ENCODE measurements at places on chromosomes 5 and 9. TPM values are rescaled to one million over a fixed set of nuclear protein-coding genes. Genes with fewer than 3 reads are reported as not detected.

DNA sequence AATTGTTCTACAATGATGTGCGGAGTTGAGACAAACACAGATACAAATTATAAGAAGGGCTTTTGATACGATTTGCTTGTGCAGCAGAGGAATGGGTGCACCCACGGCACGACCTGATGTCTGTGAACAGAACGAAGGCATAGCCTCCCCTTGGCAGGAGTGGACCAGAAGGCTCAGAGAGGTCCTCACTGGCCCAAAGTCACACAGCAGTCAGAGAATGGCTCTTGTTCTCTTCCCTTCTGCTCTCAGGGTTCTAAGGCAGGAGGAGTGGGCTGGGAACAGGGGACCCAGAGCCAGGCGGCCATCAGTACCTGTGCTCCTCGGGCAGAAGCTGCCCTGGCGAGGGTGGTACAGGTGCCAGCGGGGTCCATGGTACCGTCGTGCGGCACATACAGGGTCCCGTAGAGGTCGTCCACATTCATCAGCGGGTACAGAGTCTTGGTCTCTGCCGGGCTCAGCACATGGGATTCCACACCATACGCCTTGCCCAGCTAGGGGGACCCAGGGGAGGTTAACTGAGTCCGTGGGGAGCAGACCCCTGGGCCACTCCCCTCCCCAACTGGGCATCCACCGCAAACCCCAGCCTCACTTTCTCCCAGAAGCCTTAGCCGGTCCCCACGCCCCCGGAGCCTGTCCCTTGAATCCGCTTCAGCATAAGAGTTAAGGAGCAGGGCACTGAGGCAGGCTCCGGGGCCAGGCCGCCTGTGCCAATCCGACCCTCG is 7.0 kb downstream of the SARDH start:
- no peak for DNase-seq

DNA sequence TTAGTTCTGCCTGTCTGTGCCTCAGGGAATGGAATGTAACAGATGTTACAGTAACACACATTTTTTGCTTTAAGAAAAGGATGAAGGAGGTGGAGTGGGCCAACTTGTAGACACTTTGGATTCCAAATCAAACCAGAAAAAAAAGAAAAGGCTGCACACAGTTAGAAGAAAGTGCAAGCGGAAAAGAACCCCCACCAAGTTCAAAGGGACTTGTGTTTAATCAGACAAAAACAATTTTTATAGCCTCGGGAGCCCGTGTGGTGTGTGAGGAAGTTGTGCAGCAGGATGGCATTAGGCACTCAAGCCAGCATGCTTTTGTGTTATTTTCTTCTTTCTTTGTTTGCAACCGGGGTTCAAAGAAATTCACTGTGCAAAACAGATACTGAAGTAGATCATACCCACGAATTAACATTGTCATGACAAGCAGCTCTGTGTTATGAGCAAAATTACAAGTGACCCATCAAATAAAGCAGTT is 189.5 kb downstream of the SEMA5A start:
- DNase-seq, result no peak

DNA sequence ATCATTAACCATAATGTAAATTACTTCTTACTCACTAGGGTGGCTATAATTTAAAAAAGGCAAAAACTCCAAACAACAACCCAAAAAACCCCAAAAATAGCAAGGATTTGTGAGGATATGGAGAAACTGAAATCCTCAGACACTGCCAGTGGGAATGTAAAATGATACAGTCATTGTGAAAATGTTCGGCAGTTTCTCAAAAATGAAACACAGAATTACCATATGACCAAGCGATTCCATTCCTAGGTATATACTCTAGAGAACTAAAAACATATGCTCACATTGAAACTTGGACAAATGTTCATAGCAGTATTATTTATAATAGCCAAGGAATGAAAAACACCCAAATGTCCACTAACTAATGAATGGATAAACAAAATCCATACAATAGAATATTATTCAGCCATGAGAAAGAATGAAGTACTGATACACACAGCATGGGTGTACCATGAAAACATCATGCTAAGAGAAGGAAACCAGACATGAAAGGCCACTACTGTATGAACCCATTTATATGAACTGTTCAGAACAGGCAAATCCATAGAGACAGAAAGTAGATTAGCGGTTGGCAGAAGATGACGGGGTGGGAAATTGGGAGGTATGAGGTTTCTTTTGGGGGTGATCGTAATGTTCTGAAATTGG is 119.1 kb downstream of the MAPKAP1 start:
- DNase-seq, result no peak

DNA sequence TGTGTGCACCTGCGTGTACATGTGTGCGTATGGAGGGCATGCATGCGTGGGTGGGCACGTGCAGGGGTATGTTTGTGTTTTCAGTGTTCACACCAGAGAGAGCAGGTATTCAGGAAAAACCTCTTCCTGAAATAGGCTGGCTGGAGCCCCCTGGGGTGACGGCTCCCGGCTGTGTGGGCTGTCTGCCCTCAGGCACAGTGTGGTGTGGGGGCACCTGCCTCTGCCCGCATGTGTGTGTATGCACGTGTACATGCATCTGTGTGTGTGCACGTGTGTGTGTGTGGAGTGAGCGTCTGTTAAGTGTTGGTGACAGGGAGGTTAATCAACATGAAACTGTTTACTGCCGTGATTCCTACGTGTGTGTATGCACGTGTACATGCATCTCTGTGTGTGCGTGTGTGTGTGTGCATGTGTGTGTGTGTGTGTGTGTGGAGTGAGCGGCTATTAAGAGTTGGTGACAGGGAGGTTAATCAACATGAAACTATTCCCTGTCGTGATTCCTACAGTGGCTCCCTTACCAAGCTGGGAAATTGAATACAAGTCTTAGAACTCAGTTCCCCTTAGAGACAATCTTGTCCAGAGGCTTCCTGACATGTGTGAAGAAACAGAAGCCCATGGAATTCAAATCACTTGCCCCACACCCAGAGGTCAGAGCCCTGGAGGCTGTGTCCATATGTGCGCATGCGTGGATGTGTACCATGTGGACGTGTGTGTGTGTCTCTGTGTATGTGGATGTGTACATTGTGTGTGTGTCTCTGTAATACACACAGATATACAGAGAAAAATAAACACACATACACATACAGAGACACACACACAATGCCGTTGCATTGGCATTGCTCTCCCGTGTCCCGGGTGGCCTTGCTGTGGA is 372.4 kb upstream of the IRX4 start:
- DNase-seq, result no peak

GRCh38 chr5:132812781-132813598 is at the start of gene SOWAHA:
Gene SOWAHA, plus strand, starts transcription at chr5:132813302. Its CDS starts 320 bp downstream, at chr5:132813622.
- DNase-seq, result no peak

DNA sequence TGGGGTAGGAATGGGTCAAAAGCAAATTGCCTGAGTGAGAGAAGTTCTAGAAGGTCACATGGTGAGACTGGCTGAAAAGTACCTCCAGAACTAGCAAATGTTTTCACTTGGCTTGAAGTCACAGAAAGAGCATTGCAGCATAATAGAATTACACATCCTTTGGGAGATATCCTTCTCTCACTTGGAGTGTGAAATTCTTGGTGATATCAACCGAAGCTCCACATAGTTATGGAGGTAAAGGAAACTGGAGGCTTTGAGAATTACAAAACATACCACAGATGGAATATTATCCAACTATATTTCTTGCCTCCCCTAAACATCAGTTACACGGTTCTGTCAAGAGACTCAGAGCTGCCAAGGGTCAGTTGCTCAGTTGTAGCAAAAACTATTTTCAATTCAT is 182.4 kb downstream of the SEMA5A start:
- no peak for DNase-seq

DNA sequence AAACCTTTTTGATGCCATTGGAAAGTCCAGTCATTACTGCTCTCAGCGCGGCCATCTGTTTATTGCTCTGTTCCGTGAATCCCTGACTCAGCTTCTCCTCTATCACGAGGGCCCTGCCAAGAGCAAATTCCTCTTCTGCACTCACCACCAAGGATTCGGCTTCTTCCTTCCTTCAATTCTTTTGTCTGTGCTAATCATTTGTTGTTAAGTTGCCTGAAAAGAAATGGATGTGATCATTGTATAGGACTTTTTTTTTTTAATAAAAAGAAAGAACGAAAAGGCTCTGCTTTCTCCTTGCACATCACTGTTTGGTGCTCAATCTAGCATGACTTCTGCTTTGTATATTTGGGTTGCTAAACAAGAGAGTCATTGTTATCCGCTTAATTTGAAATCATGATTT is 128.7 kb upstream of the PIK3R1 start:
- DNase-seq, result no peak

DNA sequence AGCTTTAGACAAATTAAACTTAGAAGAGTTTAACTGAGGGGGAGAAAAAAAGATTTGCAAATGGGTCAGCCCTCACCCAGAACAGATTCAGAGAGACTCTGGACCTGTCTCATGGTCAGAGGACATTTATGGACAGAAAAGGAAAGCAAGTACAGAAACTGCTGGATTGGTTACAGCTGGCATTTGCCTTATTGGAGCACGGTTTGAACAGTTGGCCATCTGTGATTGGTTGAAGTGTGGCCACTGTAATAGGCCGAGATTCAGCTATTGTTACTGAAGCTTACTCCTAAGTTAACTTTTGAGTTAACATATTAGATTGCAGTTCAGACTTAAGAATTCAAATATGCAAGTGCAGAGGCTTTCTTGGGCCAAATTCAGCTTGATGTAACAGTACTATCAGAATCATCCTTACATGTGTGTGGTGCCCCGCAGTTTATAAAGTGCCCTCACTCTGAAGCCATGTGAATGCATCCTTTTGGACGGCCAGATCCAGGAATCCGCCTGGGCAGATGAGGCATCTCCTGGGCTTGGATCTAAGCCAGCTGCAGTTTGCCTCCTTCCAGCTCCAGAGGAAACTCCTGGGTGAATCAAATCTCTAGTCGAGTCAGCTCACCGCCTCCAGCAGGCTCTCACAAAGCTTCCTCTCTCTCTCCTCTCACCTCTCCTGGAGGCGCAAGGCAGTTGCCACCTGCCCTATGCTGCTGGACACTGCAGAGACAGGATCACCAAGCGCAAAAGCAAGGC is 165.2 kb downstream of the ADAMTS12 start:
- peak; percentile 19 for DNase-seq

- no peak for DNase-seq
Observed at GRCh38 chr9:124884376-124884775, 22.4 kb downstream of the ARPC5L start.

- peak; percentile 96 for DNase-seq
Observed at GRCh38 chr5:86979811-86980411, 287.8 kb upstream of the RASA1 start.

DNA sequence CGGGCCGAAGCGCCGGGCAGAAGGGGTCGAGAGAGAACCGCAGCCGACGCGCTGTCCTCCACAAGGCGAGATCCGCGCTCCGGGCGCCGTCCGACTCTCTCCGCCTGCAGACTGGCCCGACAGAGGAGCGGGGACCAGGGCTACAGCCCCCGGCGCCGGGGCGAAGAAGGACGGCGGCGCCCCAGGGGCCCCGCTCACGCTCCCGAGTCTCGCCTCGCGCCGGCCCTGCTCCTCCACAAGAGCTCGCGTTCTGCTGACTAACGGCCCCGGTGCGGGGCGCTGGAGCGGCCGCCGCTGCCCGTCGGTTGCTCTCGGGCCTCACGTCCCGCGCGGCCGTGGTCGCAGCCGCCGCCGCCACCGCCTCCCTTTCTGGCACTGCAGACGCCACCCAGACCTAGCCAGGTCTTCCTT is 338 bp downstream of the ABHD17B start:
- no peak for DNase-seq

DNA sequence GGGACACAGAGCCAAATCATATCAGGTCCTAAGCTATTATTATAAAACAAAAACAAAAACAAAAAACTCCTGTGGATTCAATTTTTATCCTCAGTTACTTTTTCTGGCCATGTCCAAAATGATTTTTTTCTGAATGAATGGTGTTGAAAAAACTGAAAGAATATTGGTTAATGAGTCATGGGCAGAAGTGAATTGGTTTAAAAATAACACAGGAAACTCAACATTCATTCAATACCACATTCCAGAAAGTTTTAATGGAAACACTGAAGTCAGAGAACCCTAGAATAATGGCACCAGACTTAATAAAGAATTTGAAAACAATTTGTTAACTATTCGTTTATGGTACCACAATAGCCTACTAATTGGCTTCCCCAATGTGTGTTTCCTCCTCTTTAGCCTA is 102.4 kb upstream of the CDH9 start:
- no peak for DNase-seq

DNA sequence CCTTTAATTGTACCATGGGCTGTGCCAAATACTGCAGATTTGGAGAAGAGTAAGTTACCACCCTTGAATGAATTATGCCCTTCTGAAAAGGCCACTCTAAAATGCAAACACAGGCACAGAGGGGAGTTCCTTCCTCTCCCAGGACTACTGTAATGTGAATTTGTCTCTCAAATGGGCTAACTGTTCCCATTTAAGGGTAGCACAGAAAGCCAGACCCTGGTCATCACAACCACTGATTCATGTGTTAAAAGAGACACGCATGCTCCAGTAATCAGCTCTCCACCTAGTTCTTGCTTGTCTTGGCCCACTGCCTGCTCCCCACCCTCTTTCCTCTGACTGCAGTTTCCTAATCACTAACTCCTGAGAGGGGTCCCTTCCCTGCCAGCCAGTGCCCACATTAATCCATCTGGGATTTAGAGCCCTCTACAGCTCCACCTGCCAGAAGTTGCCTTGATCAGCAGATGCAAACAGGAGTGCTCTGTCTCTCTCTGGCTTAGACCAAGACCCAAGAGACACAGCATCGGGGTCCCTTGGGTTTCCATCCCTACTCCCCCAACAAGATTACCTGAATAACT is 382.4 kb downstream of the TMEM167A start:
- DNase-seq, result no peak

DNA sequence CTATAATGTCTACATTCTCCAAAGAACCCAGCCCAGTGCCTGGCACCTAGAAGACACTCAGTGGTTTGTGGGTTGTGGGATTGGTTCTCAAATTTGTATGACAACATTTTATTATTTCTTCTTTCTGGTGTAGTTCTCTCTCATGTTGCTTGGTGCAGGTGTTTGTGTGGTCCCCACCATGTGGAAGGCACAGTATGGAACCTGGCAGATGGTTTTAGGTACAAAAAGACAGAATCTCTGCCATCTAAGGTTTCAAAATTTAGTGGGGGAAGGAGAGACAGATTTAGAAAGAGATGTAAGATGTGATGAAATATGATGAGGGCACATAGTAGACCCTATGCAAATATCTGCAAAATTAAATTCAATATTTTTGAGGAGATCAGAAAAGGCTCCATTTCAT is 323.8 kb downstream of the CDK5RAP2 start:
- DNase-seq, result no peak

DNA sequence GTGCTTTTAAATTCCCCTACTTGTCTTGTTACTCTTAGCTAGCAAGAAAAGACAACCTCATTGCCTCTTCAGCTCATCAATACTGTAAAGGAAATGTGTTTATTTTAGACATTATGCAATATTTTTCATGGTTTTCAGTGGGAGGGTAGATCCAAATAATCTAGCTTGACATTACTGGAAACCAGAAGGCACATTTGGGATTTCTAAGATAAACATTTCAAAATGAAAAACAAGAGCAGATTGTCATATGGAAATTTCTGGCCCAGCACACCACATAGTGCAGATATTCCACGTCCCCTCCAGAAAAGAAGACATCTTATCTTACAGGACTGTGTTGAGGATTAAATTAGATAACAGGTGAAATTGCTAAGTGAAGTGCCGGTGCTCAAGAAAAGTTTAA is 296.9 kb downstream of the MSX2 start:
- DNase-seq, result no peak

The FGFR4 gene
- total RNA-seq, result 24.6 TPM

The MUSK gene
- total RNA-seq, result not detected

The OR1Q1 gene
- not detected for total RNA-seq

The CDC20B gene
- not detected for total RNA-seq

The ZNF618 gene
- total RNA-seq, result 5.8 TPM

The LMBRD2 gene
- total RNA-seq, result 9.1 TPM

The OSTF1 gene
- 26.5 TPM for total RNA-seq

The PCA3 gene
- not detected for total RNA-seq

The ZBED3 gene
- total RNA-seq, result 1.3 TPM

The IFNA2 gene
- total RNA-seq, result not detected

Measured in PC-3 (cell line).